ENCODE measurements at places on chromosomes 6 and 20. TPM values are rescaled to one million over a fixed set of nuclear protein-coding genes. Genes with fewer than 3 reads are reported as not detected.

The CST2 gene
- polyA plus RNA-seq: not detected

The ECT2L gene
- polyA plus RNA-seq: 0.29 TPM

The CBLN4 gene
- 0.23 TPM for polyA plus RNA-seq

The NUP153 gene
- polyA plus RNA-seq: 26.1 TPM

The SPACA1 gene
- not detected for polyA plus RNA-seq

The FERMT1 gene
- 0.18 TPM for polyA plus RNA-seq

The SLC22A16 gene
- polyA plus RNA-seq: 0.06 TPM

The RPN2 gene
- polyA plus RNA-seq: 152 TPM

The EYA4 gene
- 23.4 TPM for polyA plus RNA-seq

The SLC35D3 gene
- 0.06 TPM for polyA plus RNA-seq

The CPXM1 gene
- 31.6 TPM for polyA plus RNA-seq

The TASP1 gene
- polyA plus RNA-seq: 6.6 TPM

The PDYN gene
- not detected for polyA plus RNA-seq

The KHDC1L gene
- 0.54 TPM for polyA plus RNA-seq

The MCHR2 gene
- polyA plus RNA-seq: not detected

The GSTA3 gene
- not detected for polyA plus RNA-seq

The HSPA1L gene
- polyA plus RNA-seq: 5.0 TPM

The LRFN2 gene
- polyA plus RNA-seq: 0.11 TPM
